ENCODE measurements at places on chromosomes 1 and 21.

DNA sequence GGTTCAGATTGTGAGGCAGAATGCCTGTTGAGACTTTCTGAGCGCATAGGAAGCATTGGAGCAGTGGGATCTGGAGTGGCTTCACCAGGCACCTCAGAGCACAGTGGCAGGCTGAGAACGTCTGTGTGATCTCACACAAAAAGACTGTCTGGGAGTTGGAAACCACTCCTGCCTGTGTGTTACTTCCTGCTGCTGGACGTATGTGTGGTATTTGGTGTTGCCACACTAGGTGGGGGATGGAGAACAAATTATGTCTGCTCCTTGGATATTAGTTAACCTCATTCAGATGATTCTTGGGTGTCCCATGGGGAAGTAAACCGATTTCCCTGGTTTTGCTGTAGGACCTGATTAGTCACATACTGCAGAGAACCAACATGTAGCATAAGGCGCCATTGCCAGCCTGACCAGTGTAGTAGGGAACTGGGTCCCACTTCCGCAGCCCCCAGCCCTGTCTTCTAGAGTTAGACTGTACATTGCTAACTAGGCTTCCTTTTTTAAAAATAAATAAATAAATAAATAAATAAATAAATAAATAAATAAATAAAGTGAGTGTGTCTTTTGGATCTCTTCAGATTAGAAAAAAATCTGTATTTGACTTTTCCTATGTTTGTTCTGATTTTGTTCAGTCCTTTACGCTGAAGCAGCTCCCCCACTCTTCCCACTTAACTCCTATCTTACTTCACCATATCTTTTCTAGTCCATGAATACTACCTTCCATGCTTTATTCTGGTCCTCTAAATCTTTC is 26.9 kb downstream of the UCK2 start:
- DNase-seq: peak; percentile 95

DNA sequence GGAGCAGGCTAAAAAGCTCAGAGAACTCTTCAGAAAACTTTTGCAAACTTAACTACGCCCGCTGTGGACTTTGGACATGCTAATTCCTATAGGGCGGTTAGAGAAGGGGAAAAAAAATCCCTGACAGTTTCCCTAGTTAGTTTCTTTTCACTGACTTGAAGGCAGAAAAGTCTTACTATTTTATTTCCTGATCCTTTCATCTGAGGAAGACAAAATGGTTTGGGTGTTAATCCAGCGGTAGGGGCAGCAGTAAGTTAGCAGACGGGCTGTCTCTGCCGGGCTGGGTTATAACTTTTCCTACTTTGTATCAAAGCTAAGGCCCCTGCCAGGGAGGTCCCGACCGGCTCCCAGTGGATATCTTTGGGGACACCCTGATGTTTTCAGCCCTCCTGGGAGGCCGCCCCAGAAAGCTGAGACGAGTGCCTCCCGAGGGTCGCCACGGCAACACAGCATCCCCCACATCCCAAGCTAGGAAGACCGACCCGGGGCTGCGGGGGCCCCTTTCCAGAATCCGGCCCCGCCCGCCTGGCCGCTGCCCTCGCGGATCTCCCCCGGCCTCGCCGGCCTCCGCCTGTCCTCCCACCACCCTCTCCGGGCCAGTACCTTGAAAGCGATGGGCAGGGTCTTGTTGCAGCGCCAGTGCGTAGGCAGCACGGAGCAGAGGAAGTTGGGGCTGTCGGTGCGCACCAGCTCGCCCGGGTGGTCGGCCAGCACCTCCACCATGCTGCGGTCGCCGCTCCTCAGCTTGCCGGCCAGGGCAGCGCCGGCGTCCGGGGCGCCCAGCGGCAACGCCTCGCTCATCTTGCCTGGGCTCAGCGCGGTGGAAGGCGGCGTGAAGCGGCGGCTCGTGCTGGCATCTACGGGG is 162.6 kb downstream of the RUNX1 start:
- no peak for DNase-seq

DNA sequence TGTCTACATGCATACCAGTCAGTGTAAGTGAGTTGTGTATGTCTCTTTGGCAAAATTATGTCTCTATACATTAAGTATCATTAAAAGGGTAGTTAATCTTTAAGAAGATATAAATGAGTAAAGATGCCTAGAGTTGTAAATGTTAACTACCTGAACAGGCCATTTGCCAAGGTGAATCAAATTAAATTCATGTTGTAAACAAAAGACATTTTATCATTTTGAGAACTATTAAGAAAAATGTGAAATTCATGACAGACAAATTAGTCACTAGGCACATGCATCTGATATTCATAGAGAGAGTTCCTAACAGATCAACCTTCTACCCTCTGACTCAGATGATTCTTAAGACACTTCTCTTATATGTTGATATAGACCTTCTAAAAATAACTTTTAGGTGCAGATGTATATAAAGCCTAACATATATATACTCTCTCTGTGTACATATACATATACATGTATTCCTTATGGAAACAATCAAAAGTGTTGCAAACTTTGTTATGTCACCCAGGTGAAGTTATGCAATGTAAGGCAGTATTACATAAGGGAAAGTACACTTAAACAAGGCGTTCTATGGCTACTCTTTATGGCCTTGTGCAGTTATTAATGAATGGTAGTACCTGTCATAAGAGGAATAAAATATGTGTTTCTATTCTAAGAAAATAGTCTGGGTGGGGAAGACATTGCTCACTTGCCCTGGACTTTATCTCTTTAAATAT is at the start of gene TMPRSS15:
Gene TMPRSS15, minus strand, starts transcription at position 51 of the 716 bp plus-strand sequence. CDS start 163 bp downstream, outside the sequence.
- no peak for DNase-seq

- DNase-seq: no peak
These were observed 63.5 kb downstream of the TCP10L start for GRCh38 chr21:32521736-32522355.

DNA sequence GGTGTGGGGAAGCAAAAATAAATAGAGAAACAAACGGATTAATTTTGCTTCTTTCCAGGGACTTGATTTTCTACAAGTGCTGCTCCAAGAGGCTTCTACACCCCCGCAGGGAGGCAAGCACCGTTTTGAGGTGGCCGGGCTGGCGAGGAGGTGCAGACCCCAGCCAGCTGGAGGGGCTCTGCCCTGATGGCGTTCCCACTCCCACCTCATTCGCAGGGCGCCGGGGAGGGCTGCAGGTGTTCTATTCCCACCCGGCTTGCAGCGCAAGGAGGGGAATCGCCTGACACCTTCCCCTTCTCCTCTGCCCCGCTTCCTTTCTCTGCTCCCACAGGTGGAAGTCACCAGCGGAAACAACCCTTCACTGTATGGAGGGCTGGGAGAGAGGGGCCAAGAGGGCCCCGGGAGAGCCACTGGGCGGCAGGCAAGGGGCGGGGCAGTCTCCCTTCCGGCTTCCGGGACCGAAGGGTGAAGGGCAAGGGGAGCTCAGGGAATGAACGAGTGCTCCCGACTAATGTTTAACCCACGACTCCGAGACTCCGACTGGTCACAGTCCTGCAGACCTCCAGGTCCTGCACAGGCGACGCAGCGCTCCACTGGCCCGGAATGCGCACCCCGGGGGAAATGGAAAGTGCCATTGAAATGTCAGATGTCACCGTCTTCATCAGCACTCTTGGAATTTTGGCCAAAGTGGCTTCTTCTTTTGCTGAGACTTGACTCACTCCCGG is 29.1 kb downstream of the TEX35 start:
- no peak for DNase-seq

DNA sequence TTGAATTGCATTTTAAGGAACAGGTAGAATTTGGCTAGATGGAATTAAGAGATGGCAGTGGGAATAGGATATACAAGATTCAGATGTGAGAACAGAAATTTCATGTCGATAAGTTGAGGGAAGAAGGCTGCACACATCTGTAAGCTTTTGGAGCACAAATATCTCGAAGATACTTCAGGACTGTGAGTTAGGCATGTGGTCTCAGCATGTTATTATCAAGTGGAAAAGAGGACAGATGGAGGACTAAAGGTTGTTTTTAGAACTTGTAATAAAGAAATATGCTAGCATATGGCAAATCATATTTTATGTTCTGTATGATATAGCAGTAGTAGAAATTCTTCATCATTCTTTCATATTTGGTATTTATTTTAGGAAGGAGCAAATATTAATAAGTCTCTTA is 61.5 kb downstream of the KIF1B start:
- DNase-seq: no peak

DNA sequence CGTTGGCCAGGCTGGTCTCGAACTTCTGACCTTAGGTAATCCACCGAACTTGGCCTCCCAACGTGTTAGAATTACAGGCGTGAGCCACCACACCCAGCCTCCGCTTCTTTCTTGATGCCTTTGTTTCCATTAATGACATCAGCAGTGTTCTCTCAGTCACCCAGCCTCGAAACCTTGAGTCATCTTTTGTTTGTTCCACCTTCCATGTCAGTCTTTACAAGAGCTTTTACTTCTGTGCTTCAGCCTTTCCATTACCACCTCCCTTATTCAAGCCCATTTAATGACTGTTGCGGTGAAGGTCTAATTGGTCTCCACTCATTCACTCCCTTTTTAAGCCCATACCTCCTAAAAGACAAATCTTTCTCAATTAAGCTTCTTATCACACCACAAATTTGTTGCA is 146.6 kb upstream of the ADGRL2 start:
- DNase-seq: no peak

GRCh38 chr1:54260810-54261209 is 60.8 kb downstream of the MRPL37 start:
- no peak for DNase-seq

DNA sequence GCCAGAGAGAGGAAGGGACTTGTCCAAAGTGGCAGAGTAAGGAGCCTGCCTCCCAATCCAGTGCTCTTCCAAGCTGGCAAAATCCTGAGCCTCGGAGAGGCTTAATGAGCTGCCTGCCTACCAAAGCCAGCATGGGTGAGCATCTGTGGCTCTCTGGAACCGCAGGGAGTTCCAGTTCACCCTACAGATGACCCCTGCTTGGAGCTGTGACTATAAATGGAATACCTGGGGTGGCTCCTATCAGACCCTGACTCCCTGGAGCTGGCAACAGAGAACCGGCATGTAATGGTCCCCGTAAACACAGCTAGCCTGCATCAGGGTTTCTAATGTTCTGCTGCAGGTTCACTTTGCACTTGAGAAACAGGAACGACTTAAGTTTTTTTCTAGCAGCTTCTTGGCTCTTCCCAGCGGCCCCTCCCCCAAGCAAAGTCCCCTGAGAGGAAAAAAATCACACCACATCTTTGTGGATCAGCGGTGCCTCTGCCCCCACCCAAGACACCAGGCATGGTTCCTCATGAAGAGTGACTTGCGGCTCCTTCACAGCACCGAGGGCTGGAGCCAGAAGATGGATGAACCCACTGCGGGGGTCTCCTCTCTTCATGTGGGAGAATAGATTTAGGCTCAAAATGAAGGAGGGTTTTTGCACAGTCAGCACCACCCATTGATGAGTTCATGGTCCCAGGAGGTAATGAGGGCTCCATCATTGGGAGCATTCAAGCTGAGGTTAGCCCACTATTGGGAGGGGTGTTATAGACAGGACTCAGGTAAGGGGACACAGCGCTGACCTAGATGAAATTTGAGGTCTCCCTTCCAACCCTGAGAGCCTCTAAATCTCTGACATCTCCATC is 79.0 kb downstream of the SYT2 start:
- no peak for DNase-seq

DNA sequence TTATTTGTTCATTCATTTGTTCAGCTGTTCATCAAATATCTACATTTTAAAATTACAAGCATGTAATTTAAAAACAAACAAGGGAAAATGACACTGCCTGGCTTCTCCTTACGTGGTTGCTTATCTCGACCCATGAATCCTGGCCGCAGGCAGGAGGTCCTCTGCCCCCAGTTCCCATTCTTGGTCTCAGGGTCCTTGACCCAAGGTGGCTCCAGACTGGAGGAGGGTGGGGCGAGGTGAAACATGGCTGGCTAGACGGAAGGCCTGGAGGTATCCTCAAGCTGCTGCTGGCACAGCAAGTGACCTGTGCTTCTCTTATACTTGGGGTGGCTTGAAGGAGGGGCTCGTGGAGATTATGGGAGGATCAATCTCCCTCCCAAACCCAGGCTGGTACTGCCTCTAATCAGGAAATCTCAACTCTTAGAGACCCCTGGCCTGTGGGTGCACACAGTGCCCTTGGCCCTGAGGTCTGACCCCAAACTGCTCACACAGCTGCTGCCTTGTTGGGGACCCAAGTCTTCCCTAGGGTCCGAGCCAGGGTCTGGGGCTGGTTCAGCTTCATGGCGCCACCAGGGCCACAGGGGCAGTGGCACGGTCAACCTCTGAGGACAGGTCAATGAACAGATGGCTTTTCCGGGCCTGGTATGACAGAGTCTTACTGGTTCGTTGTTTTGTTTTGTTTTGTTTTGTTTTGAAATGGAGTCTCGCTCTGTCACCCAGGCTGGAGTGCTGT is 63.7 kb downstream of the SCCPDH start:
- no peak for DNase-seq

DNA sequence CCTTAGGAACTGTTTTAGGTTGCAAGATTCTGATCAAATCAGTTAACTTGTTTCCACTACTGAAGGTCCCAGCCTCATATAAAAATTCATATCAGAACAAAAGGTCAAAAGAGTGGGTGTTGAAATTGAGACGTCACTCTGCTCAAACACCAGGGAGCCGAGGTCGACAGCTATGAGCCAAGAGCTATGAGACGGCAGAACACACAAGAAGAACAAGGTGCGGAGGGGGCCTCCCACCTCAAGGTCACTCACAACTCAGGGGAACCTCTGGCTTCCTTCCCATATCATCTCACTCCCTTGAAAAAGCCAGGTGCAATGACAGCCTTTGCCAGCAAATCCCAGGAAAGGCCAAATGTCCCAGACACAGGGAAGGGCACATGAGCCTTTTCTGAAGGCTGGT is 749 bp downstream of the SEC16B start:
- no peak for DNase-seq

DNA sequence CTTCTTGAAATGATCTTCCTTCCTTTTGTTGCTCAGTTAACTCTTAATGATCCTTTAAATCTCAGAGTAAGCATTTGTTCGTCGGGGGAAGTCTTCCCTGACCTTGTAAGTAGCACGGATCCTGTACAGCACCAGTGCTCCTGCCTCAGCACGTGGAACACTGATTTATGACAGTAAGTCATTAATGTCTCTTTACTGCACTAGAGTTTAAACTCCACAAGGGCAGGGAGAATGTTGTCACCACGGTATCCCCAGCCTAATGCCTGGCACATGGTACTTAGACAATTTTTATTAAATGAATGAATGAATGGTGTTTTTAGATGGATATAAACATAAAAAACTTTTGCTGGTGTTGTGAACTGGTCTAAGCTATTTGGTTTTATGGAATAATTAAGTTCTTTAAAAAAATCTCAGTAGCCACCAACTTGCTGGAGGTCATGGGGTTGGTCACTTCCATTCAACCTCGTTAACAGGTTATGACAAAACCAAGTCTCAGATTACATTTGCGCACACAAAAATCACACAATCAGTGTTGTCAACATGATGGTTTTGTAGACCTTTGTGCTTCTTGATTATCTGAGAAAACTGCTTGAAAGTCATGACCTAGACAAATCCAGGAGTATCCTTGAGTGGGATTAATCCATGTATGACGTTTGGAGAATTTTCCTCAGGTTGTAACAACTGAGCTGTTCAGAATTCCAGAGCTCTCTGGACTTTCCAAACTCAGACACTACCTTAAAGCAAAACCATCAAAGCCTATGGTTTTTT is 326.9 kb downstream of the DUSP10 start:
- DNase-seq: no peak

DNA sequence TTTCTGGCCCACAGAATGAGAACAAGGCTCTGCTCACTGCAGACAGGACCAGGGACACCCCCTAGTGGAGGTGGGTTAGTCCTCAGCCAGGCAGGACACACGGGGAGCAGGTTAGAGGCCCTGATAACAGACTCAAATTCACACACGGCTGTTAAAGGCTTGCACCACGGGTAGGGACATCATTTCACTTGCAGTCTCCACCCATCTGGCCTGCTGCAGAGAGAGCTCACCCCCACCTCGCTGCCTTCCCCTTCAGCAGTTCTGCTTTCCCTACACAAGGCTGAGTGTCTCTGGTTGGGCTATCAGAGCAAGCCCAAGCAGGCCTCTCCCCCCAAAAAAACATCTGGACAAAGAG is 20.6 kb downstream of the MEF2D start:
- DNase-seq: no peak

Measured in skeletal muscle cell (primary cell).